ENCODE measurements at places on chromosomes 7 and 10.

GRCh38 chr10:122632031-122632430 lies 67.6 kb downstream of the C10orf120 start:
- H3K4me1 ChIP-seq = no peaks in the 10 kb centered on the region
- peaks cover 5% of the 10 kb centered on the region for H3K36me3 ChIP-seq
- no peak for DNase-seq
- H3K4me3 ChIP-seq = no peak overlapping the region

- H3K36me3 ChIP-seq = no peaks in the 10 kb centered on the region
- no peak overlapping the region for H3K4me3 ChIP-seq
- DNase-seq = peak; percentile 34
- no peaks in the 10 kb centered on the region for H3K4me1 ChIP-seq
Observed at GRCh38 chr7:106729720-106730385, 68.9 kb upstream of the CCDC71L start.

DNA sequence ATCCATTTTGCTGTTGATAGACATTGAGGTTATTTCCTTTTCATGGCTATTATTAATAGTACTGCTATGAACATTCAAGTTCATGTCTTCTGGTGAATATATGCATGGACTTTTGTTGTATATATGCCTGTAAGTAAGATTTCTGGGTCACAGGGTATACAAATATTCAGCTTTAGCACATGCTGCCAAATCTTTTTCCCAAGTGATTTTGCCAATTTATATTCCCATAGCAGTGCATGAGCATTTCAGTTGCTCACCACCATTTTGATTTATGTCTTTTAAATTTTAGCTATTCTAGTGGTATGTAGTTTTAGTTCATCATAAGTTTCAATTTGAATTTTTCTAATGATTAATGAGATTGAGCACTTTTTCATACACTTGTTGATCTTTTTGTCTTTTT lies 59.9 kb downstream of the CALD1 start:
- no peak for DNase-seq
- no peaks in the 10 kb centered on the region for H3K27me3 ChIP-seq
- no peaks in the 10 kb centered on the region for H3K4me1 ChIP-seq
- H3K27ac ChIP-seq = no peak overlapping the region

DNA sequence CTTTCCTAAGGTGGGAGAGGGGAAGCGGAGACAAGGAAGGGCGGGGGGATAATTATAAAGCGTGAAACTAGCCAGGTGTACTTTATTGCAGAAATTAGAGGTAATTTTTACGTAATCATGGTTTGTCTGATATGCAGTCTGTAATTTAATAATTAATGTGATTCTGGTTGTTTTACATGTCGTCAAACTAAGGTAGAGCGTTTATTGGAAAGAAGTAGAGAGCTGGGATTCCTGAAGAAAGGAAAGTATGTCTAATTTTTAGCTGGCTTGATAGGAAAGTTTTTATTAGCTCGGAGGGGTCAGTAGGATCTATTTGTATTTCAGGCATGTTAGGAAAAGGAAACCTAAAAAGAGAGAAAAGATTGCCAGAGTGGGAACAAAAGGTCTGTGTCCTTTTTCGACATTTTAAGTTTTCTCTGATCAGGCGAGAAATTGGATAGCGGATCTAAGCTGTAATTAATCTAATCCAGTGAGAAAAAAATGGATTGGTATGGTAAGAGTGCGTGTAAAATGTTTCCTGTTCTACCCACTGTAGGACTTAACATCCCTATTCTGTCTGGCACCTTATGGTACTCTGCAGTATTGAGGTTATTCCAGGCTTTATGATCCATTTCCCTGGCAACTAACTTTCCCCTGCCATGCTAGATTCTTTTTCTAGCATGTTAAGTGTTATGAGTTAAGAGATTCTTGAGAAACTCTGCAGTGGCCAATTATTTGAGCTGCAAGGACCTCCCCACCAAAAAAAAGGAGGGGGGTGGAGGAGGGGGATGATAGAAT lies 1.4 kb downstream of the CELF2 start:
- DNase-seq = no peak
- H3K4me1 ChIP-seq = no peaks in the 10 kb centered on the region
- H3K4me3 ChIP-seq = no peak overlapping the region

DNA sequence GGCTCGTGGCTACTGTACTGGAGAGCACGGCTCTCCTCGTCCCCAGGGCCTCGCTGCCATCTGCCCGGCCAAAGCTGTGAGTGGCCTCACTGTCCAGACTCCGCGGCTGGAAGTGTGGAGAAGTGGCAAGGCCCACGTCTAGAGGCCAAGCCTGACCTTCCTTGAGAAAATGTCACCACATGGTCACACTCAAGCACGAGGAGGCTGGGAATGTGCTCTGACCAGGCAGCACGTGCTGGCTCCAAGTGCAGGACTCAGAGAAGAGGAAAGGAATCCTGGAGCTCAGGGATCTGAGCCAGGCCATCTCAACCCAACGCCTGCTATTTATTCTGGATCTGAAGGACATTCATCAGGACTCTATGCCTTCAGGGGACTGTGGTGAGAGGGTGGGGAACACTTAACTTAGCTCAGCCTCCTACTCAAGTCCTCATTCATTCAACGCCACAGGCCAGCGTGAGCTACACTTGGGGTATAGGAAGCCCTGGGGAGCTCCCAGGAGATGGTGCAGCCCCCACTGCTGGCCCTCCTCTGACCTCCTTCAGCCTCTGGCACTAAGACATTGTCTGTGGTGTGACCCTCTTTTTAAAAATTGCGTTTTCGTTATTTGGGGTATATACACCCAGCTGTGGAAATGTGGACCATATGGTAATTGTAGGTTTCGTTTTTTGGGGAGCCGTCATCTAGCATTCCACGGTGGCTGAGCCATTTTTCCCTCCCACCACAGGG lies 29.0 kb downstream of the EN2 start:
- no peak overlapping the region for H3K4me3 ChIP-seq
- no peaks in the 10 kb centered on the region for H3K4me1 ChIP-seq
- no peaks in the 10 kb centered on the region for H3K36me3 ChIP-seq
- no peak for DNase-seq
- no peak overlapping the region for H3K27ac ChIP-seq
- H3K27me3 ChIP-seq = peaks cover 26% of the 10 kb centered on the region

GRCh38 chr10:80545258-80545881 lies 7.7 kb downstream of the SH2D4B start:
- no peaks in the 10 kb centered on the region for H3K36me3 ChIP-seq
- H3K4me1 ChIP-seq = peaks cover 11% of the 10 kb centered on the region
- no peak overlapping the region for H3K27ac ChIP-seq
- DNase-seq = no peak

DNA sequence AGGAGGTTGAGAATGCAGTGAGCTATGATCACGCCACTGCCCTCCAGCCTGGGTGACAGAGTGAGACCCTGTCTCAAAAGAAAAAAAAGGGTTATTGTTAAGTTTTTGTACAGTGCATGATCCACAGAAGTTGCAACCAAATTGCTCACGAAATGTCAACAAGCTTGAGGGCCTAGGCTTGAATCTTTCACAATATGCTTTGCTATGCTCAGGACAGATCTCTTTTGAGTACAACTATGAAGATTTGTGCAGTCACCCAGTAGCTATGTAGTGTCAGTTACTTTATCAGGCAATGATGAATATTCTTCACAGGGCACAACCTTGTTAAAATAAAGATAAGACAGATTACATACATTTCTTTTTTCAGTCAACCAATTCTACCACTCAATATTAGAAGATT lies 109.2 kb downstream of the PRTFDC1 start:
- no peak overlapping the region for H3K4me3 ChIP-seq
- H3K36me3 ChIP-seq = no peaks in the 10 kb centered on the region
- no peak for DNase-seq

- H3K27me3 ChIP-seq = no peaks in the 10 kb centered on the region
- no peaks in the 10 kb centered on the region for H3K4me1 ChIP-seq
- no peak for DNase-seq
- H3K27ac ChIP-seq = no peak overlapping the region
Observed at GRCh38 chr7:46802479-46802878, 779.4 kb downstream of the TNS3 start.

DNA sequence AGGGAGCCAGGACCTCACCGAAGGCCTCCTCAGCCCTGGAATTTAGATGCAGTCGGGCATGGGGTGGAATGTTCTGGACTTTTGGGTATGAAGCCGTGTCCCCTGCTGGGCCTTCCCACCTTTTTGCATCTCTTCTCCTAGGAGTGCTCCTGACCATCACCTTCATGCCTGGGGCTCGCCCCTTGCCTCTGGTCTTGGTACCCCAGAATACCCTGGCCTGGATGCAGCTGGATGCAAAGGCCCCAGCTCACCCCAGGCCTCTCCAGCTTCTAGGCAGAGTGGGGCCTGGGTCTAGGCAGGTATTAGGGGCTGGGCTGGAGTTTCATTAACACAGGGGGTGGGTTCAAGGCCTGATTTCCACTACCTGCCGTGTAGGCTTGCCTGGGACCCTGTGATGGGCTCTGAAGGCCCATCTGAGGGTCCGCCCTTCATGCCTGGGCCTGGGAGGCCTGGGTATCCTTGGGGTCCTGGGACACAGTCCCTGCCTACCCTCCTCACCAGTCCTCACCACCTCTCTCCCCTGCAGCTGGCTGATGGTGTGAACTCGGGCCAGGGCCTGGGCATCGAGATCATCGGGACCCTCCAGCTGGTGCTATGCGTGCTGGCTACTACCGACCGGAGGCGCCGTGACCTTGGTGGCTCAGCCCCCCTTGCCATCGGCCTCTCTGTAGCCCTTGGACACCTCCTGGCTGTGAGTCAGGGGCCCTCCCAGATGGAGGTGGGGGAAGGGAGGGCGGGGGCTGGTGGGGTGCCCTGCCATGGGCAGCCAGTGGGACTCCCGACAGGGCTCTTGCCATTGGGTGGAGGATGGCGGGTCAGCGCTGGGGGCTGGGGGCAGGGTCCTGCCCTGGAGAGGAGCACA lies 10.1 kb downstream of the AQP1 start:
- no peak overlapping the region for H3K4me3 ChIP-seq
- H3K36me3 ChIP-seq = no peaks in the 10 kb centered on the region
- no peaks in the 10 kb centered on the region for H3K27me3 ChIP-seq
- no peak for DNase-seq
- H3K27ac ChIP-seq = no peak overlapping the region

- H3K4me1 ChIP-seq = no peaks in the 10 kb centered on the region
- no peak overlapping the region for H3K4me3 ChIP-seq
- no peak overlapping the region for H3K27ac ChIP-seq
- H3K36me3 ChIP-seq = no peaks in the 10 kb centered on the region
Observed at GRCh38 chr7:2707481-2707880, 19.5 kb downstream of the AMZ1 start.

- no peak for DNase-seq
- peak within 1 kb of the TSS; percentile 100 for H3K4me3 ChIP-seq
- H3K4me1 ChIP-seq = peaks cover 17% of the 10 kb centered on the region
- H3K36me3 ChIP-seq = peaks cover 41% of the 10 kb centered on the region
Observed at GRCh38 chr7:106284714-106285050, at the start of gene NAMPT. Gene NAMPT (minus strand): TSS chr7:106284983. CDS start chr7:106284884, 99 bp downstream.

- no peak overlapping the region for H3K27ac ChIP-seq
- peaks cover 77% of the 10 kb centered on the region for H3K27me3 ChIP-seq
- H3K4me3 ChIP-seq = no peak overlapping the region
- no peaks in the 10 kb centered on the region for H3K36me3 ChIP-seq
- no peaks in the 10 kb centered on the region for H3K4me1 ChIP-seq
- DNase-seq = no peak
Observed at GRCh38 chr7:87426160-87426559, 49.3 kb downstream of the ABCB4 start.

- DNase-seq = peak; percentile 74
- no peak overlapping the region for H3K4me3 ChIP-seq
- H3K4me1 ChIP-seq = peaks cover 23% of the 10 kb centered on the region
Observed at GRCh38 chr10:70461397-70462348, 16.9 kb upstream of the PALD1 start.

GRCh38 chr10:104332243-104333031 lies 5.8 kb downstream of the ITPRIP start:
- peaks cover 69% of the 10 kb centered on the region for H3K4me1 ChIP-seq
- H3K36me3 ChIP-seq = peaks cover 6% of the 10 kb centered on the region
- no peak for DNase-seq
- H3K27me3 ChIP-seq = no peaks in the 10 kb centered on the region
- no peak overlapping the region for H3K4me3 ChIP-seq
- H3K27ac ChIP-seq = peak overlapping the region; percentile 95

DNA sequence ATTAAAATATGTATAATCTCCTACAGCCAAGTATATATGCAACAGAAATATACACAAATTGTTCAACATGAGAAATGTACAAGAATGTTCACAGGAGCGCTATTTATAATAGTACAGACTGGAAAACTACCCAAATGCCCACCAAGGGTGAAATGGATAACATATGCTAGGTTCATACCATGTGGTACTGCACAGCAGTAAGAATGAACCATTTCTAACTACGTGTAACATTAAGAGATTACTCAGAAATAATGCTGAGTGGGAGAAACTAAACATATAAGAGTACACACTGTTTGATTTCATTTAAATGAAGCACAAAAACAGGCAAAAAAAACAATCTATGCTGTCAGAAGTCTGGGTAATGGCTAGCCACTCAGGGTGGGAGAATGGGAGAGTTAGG lies 45.8 kb downstream of the RNLS start:
- no peak overlapping the region for H3K4me3 ChIP-seq
- no peak for DNase-seq
- H3K4me1 ChIP-seq = peaks cover 30% of the 10 kb centered on the region
- H3K27me3 ChIP-seq = no peaks in the 10 kb centered on the region
- peak overlapping the region; percentile 74 for H3K27ac ChIP-seq
- H3K36me3 ChIP-seq = no peaks in the 10 kb centered on the region

DNA sequence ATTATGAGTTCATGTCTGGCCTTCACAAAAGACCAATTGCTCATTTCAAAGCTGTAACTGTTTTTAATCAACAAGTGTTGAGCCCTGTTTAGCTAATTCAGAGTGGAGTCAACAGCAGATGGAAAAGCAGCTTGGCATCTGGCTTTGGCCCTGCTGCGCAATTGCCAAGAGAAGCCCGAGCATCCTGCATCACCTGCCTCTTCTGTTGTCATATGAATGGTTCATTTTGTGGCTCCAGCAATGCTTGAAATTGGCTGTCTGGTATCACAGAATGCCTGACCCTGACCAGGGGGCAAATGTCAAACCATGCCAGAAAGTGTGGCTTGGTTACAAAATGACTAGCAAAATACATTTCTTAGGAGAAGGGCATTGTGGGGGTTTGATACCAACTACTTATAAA lies 296.5 kb upstream of the PHF14 start:
- H3K27me3 ChIP-seq = no peaks in the 10 kb centered on the region
- no peak overlapping the region for H3K4me3 ChIP-seq
- no peak overlapping the region for H3K27ac ChIP-seq
- no peaks in the 10 kb centered on the region for H3K36me3 ChIP-seq

DNA sequence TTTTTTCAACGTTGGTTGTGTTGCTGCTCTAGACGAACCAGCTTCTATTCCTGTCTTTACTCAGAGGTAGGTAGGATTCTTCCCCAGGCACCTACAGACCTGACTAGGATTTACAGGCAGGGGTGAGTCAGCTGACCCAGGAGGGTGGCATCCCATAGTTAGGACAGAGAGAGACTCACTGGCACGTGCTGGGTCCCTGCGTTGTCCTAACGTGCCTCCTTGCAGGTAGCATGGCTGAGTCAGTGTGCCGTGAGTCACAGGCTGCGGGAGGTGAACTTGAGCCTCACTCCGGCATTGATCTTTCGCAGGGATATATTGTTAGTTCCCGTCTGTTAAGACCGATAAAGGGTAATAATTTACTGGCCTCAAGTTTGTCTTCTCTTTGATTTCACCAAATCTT lies 96.5 kb downstream of the PFKFB3 start:
- peaks cover 33% of the 10 kb centered on the region for H3K4me1 ChIP-seq
- DNase-seq = peak; percentile 94
- H3K27ac ChIP-seq = peak overlapping the region; percentile 74
- no peaks in the 10 kb centered on the region for H3K27me3 ChIP-seq
- no peak overlapping the region for H3K4me3 ChIP-seq

Measured in MCF 10A (cell line).